ENCODE measurements at places on chromosomes 11 and 22. TPM values are rescaled to one million over a fixed set of nuclear protein-coding genes. Genes with fewer than 3 reads are reported as not detected.

The TRAF6 gene
- 8.4 TPM for total RNA-seq

DNA sequence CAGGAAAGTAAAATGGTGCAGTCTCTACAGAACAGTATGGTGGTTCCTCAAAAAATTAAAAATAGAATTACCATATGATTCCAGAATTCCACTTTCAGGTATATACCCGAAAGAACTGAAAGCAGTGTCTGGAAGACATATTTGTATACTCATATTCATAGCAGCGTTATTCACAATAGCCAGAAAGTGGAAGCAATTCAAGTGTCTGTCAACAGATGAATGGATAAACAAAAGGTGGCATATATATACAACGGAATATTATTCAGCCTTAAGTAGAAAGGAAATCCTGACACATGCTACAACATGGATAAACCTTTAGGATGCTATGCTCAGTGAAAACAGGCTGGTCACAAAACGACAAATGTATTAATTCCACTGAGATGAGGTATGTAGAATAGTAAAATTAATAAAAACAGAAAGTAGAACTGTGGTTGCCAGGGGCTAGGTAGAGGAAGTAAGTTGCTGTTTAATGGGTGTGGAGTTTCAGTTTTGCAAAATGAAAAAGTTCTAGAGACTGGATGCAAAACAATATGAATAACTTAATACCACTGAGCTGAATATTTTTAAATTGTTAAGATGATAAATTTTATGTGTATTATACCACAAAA, 14.5 kb downstream of the SAA1 start:
- DNase-seq = no peak

GRCh38 chr11:62965574-62965973, 19.2 kb downstream of the SLC22A6 start:
- peak; percentile 7 for DNase-seq

- no peak for DNase-seq
These were observed 4.1 kb downstream of the KCNQ1 start for GRCh38 chr11:2448661-2449547.

- DNase-seq = peak; percentile 89
These were observed 10.6 kb upstream of the CSNK1E start for GRCh38 chr22:38327805-38328204.

DNA sequence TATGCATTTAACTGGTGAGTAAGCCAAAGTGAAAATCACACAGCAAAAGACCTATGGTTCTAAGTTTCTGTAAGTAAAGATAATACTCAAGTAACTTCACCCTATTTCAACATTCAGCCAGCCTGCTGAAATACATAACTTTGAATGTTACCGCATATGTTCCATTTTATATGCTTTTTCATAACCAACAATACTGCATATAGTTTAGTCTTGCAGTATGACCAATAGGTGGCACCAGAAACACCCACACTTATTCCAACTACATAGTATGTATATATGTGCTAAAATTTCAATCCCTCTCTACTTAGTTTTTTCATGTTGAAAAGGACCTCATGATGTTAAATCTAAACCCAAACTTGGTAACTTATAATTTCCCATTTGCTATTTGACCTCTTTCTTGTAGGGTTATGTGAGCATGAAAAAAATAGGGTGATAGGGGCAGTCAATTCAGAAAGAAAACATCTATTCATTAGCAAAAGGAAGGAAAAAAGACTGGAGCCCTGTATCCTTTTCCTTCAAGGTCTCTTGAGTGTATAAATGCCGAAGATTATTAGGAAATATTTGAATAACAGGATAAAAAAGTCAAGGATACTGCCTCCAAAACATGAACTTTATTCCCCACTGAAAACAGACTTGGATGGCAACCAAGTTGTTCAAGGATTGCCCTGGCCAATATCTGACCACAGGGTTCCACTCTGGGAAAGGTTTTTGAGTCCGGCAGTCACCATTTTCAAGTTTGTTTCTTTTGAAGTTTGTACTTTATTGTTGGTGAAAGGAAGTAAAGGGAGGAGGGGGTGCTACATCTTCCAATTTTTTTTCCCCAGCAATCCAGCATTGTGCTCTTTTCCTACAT, 23.8 kb upstream of the FZD4 start:
- peak; percentile 38 for DNase-seq

The AIFM3 gene
- total RNA-seq = 0.47 TPM

DNA sequence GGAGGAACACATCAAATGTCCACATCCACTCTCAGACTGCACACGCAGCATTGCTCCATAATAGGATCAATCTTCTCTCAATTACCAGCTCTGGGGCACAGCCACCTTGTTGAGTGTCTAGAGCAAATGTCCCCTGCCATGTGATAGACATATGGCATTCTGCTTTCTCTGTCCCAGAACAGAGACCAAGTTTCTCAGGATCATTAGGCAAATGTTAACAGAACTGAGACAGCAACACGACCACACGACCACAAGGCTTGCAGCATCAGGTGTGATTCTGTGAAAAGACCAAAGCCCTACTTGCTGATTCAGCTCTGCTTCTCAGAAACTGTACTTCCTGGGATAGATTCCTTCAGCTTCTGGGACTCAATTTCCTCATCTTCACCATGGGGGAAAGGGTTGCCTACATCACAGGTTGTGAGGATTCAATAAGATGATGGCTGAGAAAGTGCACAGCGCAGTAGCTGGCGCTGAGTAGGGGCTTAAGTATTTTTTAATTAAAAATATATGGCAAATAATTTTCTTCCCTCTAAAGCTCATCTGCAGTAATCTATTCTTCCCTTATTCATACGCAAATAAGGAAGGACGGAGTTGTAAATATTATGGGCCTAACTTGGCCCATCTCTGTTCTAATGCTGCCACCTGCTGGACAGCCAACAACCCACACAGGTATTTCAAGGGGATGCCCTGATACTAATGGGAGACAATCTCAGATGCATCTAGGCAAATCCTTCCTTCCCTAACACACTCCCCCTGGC, 54.3 kb upstream of the USP47 start:
- DNase-seq = peak; percentile 72
